ENCODE measurements at places on chromosomes 13 and 19. TPM values are rescaled to one million over a fixed set of nuclear protein-coding genes. Genes with fewer than 3 reads are reported as not detected.

- no peaks in the 10 kb centered on the region for H3K27me3 ChIP-seq
- H3K4me3 ChIP-seq, result no peak overlapping the region
- DNase-seq, result no peak
These were observed 615.5 kb upstream of the KLHL1 start for GRCh38 chr13:70723732-70724131.

- H3K27ac ChIP-seq, result no peak overlapping the region
- no peak overlapping the region for H3K4me3 ChIP-seq
- DNase-seq, result peak; percentile 77
- H3K36me3 ChIP-seq, result no peaks in the 10 kb centered on the region
These were observed 99.0 kb upstream of the MRI1 start for GRCh38 chr19:13665125-13665905.

GRCh38 chr13:33352041-33352440 is 66.5 kb upstream of the STARD13 start:
- no peak overlapping the region for H3K4me3 ChIP-seq
- peak overlapping the region; percentile 78 for H3K27ac ChIP-seq
- DNase-seq, result peak; percentile 88
- H3K27me3 ChIP-seq, result no peaks in the 10 kb centered on the region
- H3K36me3 ChIP-seq, result no peaks in the 10 kb centered on the region

GRCh38 chr13:27147530-27148170 is 24.0 kb downstream of the USP12 start:
- DNase-seq, result no peak
- peaks cover 4% of the 10 kb centered on the region for H3K36me3 ChIP-seq
- H3K27me3 ChIP-seq, result no peaks in the 10 kb centered on the region
- H3K4me1 ChIP-seq, result peaks cover 15% of the 10 kb centered on the region
- no peak overlapping the region for H3K27ac ChIP-seq

GRCh38 chr13:31081316-31081715 is 80.4 kb downstream of the HSPH1 start:
- no peak overlapping the region for H3K27ac ChIP-seq
- H3K27me3 ChIP-seq, result peaks cover 10% of the 10 kb centered on the region
- H3K4me3 ChIP-seq, result no peak overlapping the region
- no peak for DNase-seq
- no peaks in the 10 kb centered on the region for H3K4me1 ChIP-seq
- no peaks in the 10 kb centered on the region for H3K36me3 ChIP-seq

DNA sequence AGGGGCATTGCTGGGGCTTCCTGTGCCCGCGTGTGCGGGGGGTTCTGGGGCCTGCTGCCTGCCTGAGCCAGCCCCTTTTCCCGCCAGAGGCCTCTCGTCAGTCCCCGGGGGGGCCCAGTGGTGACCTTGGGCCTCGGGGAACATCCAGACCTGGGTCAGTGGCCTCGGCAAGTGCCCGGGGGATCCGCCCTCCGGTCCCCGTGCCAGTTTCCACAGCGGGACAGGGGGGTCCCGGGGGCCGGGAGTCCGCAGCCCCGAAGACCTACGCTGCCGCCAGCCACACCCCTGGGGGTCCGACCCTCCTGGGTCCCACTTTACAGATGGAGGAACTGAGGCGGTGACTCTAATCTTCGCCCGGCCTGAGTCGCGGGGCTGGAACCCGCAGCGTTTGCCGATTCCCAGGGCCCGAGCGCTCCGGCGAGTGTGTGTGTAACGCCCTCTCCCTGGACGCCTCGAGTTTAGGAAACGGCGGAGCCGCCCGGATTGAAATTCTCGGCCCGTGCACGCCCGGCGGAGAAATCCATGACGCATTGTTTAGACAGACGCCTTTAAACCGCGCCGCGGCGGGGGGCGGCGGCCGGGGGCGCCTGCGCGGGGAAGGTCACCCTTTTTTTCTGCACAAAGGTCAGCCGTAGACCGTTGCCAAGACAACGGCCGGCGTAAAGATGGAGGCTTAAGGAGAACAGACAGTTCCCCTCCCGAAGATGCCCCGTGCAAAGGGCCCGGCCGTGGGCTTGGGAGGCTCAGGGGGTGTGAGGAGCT is 39.3 kb downstream of the EFNA2 start:
- peak; percentile 81 for DNase-seq
- H3K36me3 ChIP-seq, result no peaks in the 10 kb centered on the region
- H3K4me1 ChIP-seq, result peaks cover 12% of the 10 kb centered on the region

GRCh38 chr19:2083174-2083854 is 12.8 kb downstream of the MOB3A start:
- no peak for DNase-seq
- H3K36me3 ChIP-seq, result peaks cover 47% of the 10 kb centered on the region

- no peaks in the 10 kb centered on the region for H3K27me3 ChIP-seq
- H3K4me1 ChIP-seq, result no peaks in the 10 kb centered on the region
- DNase-seq, result no peak
- H3K27ac ChIP-seq, result no peak overlapping the region
- peaks cover 72% of the 10 kb centered on the region for H3K36me3 ChIP-seq
These were observed 38.2 kb downstream of the TMTC4 start for GRCh38 chr13:100636441-100636840.

GRCh38 chr19:17680230-17680722 is 7.9 kb downstream of the UNC13A start:
- H3K27ac ChIP-seq, result no peak overlapping the region
- peaks cover 32% of the 10 kb centered on the region for H3K27me3 ChIP-seq
- no peaks in the 10 kb centered on the region for H3K4me1 ChIP-seq
- peak; percentile 35 for DNase-seq
- H3K36me3 ChIP-seq, result no peaks in the 10 kb centered on the region

DNA sequence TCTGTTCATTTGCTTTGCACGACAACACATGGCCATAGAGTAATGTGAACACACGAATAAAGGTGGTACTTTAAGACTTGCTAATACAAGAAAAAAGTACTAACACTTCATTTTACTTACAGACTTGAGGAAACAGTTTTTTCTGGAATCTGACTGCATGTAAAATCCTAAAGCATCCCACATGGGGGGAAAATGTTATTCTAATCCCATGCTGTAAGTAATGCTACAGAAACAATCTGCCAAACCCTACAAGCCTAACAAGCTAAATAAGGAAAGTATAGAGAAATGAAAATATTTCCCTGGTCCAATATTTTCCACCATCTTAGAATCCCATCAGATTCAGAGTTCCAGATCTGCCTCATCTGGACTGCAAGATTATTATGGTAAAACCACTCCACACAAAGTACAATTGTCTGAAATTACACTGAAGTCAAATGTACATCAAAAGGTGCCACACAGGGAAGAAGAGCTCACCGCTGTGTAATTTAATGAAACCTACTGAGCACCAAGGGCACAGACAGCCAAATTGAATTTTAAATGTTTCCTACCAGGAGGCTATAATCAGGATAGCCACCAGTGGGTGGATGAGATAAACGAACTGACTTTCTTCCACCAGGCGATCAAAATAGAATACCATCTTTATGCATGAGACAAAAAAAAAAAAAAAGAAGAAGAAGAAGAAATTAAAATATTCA is 22.0 kb downstream of the LHFPL6 start:
- no peaks in the 10 kb centered on the region for H3K36me3 ChIP-seq
- no peak overlapping the region for H3K4me3 ChIP-seq
- H3K4me1 ChIP-seq, result no peaks in the 10 kb centered on the region
- no peak overlapping the region for H3K27ac ChIP-seq
- H3K27me3 ChIP-seq, result no peaks in the 10 kb centered on the region

- no peaks in the 10 kb centered on the region for H3K4me1 ChIP-seq
- no peak overlapping the region for H3K4me3 ChIP-seq
- H3K27me3 ChIP-seq, result no peaks in the 10 kb centered on the region
- no peak for DNase-seq
These were observed 364.0 kb downstream of the LMO7 start for GRCh38 chr13:76000131-76000530.

ZGLP1 gene
- polyA plus RNA-seq, result 7.6 TPM

GRIN2D gene
- polyA plus RNA-seq, result 0.48 TPM

CGB8 gene
- not detected for polyA plus RNA-seq

DKKL1 gene
- 0.91 TPM for polyA plus RNA-seq

CCNA1 gene
- 1.5 TPM for polyA plus RNA-seq

LPAR6 gene
- polyA plus RNA-seq, result 24.7 TPM

KLF1 gene
- 0.79 TPM for polyA plus RNA-seq

Data from large intestine (tissue), 12 donors.